ENCODE measurements at places on chromosomes 4 and X.

GRCh38 chr4:173152104-173152503 is 16.5 kb upstream of the GALNT7 start:
- DNase-seq, result no peak

DNA sequence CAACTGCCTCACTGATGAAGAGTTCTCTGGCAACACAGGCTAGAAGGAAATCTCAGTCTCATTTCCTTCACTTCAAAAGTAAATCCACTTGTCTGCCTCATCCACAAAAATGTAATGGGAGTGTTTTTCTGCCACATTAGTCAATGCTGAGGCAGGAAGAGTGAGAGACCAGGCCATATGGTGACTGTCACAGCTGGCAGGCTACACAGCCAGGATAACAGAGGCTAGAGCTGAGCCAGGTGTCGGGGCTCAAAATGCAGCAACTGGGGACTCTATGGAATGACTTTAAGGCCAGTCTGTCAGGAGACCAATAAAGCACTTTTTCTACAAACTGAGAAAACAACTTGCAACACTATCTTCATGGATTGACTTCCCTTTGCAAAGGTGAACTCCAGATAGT is 204.2 kb downstream of the GPC3 start:
- no peak for DNase-seq

- no peak for DNase-seq
These were observed 76.7 kb upstream of the SLC4A4 start for GRCh38 chr4:71262161-71262560.

GRCh38 chr4:52788806-52789205 is 37.6 kb upstream of the ERVMER34-1 start:
- no peak for DNase-seq

- DNase-seq, result no peak
These were observed 180.6 kb upstream of the NUDT6 start for GRCh38 chr4:123102897-123103471.

- DNase-seq, result no peak
These were observed 86.1 kb downstream of the CPE start for GRCh38 chr4:165464813-165465381.

GRCh38 chr4:152467101-152467500 is 68.8 kb downstream of the FBXW7 start:
- DNase-seq, result no peak

DNA sequence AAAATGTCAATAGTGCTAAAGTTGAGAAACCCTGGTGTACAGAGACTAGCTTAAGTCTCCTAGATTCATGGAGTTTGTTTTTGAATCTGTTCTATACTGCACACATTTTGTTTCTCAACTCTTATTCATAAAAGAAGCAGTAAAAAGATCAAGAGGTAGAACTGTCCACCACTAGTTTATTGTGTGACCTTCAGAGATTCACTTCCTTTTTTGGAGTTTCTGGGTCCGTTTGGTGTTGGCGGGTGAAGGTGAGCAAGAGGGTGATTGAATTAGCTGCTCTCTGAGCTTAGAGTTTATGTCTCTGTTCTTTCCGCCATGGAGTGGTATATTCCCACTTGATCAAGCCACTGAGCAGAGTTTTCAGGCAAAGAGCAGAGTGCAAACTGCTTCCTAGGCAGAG is 21.4 kb upstream of the PLAC1 start:
- no peak for DNase-seq

DNA sequence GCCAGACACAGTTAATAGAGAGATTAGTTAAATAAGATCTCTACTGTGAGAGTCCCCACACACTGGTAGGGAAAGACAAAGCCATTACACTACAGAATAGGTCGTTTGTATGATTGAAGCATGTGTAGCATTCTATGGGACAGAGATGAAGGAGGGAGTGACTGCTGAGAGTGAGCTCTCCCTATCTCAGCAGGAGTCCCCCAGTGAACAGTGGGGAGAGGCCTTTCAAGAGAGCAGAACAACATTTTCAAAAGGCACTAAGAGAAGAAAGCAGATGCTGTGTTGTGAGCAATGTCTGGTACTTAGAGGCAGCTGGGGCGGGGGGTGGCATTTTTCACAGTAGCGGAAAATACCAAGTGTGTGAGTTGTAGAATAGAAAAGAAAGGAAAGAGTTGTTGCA is 413.6 kb downstream of the AFF2 start:
- no peak for DNase-seq

GRCh38 chr4:4987656-4988055 is 31.6 kb downstream of the CYTL1 start:
- DNase-seq, result no peak

GRCh38 chrX:154002215-154002719 is 17.4 kb downstream of the IRAK1 start:
- DNase-seq, result no peak

- no peak for DNase-seq
These were observed 886.8 kb downstream of the NLGN4X start for GRCh38 chrX:5341902-5342301.

- DNase-seq, result no peak
These were observed 43.3 kb downstream of the FGFBP1 start for GRCh38 chr4:15894921-15895916.

DNA sequence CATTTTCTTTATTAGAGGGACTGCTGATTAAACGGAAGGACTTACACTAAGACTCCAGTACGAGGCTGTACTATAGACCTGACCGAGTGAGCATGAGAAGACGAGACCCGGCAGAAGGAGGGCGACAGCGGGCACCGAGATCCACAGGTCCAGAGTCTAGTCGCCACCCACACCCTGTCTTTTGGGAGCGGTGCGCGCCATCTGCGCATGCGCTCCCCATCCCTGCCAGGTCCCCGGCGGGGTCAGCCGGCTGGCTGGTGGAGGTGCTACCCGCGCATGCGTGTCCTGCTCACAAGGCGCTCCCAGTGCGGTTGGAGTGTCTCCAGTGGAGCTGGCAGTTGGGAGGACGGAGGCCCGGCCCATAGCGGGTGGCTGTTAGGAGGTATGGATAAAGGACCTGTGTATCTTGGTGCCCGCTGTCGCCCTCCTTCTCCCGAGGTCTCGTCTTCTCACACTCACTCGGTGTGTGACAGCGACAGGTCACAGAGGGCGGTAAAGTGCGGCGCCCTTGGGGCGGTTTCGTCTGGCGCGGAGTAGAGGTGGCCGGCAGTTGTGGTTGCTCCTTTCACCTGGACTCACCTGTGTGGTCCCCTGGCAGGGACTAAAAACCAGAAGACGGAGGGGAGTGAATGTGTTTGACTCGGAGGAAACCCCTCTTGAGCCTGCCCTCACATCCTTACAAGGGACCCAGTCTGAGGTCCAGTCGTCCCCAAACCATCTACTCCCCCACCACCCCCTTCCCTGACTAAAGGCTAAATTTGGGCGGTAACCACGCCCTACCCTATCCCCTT is 7.6 kb upstream of the HSD17B10 start:
- peak; percentile 30 for DNase-seq

- no peak for DNase-seq
These were observed 1731.7 kb downstream of the ARAP2 start for GRCh38 chr4:34512616-34513015.

- no peak for DNase-seq
These were observed 1.2 kb downstream of the FAM241A start for GRCh38 chr4:112146502-112146813.

DNA sequence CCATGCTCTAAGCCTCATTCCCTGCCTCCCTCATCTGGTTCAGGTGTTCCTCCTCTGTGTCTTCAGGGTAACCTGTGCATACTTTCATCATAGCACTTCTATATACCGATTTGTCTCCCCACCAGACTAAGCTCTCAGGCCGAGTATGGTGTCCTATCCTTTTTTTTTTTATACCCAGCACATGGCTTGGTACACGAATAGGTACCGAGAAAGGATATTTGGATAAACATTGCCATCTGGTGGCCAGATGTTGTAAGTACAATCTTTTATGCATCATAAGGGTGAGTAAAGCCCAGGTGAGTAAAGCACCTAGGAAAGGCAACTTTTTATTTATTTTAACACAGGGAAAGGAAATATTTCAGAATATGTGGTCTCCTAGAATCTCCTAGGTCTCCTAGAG is 68.4 kb downstream of the MID2 start:
- DNase-seq, result no peak

GRCh38 chr4:10005632-10006031 is 15.7 kb downstream of the SLC2A9 start:
- DNase-seq, result no peak

DNA sequence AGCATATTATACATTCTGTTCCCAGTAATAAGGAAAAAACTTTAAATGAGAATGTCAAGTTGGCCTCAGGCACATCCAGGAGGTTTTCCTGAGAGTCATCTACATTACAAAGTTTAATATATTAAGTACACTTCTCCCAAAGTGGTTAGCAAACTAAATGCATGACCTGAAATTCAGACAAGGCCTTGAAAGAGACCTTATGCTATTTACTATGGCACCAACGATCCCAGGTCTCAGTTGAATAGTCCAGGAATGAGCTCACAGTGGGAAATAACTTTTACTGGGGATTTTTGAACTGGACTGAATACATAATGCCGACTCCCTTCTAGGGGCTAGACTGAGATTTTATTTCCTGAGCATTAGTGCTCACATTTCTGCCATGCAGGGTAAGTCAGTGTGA is 1577.5 kb upstream of the PCDH7 start:
- no peak for DNase-seq

- no peak for DNase-seq
These were observed 102.6 kb downstream of the IL1RAPL2 start for GRCh38 chrX:104668550-104668949.

DNA sequence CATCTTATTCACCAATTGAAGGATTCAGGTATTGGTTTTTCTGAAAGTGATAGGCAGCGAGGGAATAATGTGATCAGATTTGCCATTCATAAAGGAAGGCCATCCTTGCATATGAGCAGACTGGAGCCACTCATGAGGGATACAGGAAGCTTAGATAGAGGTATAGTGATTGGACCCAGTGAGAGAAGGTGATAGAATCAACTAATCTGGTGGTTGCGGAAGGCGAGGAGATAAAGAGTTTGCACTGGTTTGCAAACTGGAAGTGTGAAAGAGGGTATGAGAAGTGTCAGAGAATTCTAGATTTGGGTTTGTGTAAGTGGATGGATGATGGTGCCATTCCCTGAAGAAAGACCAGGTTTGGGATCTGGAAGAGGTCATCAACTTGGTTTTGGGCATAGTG is 57.3 kb upstream of the RASGEF1B start:
- DNase-seq, result no peak
